ENCODE measurements at places on chromosomes 12 and 14.

- DNase-seq = no peak
Observed at GRCh38 chr14:54652188-54652587, 85.3 kb downstream of the SAMD4A start.

DNA sequence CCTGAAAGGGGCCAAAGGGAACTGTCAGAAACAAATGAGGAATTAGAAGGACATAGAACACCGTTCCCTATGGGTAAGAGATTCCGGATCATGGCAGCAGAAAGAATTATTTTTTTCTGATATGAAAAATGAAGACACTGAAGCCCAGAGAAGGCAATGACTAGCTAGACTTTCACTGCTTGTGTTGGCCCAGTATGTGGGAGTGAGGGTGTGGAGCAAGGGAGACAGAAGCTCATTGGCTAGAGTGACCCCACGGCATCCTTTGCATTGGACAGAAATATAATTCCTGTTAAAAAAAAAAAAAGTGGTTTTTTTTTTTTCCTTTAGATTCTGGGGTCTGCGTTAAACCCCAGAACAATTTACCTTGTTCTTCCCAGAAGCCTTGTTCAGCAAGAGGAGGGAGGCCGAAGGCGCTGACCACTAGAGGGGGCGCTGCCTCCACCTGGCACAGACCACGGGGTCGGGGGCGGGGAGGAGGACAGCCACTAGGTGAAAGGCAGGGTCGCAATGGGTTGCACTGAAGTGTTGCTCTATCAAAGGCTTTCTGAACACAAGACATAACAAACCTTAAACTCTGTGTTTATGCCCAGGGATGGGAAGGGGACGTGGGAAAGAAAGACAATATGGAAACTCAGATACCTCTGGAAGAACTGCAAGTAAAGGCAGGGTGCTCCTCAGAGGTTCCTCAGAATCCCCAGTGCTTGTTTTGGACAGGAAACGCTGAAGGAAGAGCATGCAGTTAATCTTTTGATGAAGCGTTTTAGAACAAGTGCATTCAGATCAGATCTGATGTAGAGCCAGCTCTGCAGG lies 156.8 kb downstream of the KCNA5 start:
- no peak for DNase-seq

DNA sequence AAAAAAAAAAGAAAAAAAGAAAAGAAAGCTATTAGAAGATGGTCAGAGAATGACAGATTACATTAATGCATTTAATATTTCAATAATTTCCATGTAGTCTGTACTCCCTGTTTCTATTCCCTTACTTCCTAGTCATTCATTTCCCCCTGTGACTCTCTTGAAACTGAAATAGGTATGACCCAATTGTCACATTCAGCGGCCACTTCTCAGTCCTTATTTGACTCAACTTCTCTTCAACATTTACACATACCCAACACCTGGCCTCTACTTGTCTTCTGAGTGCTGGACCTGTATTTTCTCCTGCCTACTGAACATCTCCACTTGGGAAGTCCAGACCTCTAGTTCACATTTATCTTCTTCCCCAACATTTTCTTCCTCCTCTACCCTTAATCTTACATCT lies 7.2 kb downstream of the EEA1 start:
- no peak for DNase-seq

- no peak for DNase-seq
Observed at GRCh38 chr12:20274008-20274407, 94.3 kb upstream of the PDE3A start.

DNA sequence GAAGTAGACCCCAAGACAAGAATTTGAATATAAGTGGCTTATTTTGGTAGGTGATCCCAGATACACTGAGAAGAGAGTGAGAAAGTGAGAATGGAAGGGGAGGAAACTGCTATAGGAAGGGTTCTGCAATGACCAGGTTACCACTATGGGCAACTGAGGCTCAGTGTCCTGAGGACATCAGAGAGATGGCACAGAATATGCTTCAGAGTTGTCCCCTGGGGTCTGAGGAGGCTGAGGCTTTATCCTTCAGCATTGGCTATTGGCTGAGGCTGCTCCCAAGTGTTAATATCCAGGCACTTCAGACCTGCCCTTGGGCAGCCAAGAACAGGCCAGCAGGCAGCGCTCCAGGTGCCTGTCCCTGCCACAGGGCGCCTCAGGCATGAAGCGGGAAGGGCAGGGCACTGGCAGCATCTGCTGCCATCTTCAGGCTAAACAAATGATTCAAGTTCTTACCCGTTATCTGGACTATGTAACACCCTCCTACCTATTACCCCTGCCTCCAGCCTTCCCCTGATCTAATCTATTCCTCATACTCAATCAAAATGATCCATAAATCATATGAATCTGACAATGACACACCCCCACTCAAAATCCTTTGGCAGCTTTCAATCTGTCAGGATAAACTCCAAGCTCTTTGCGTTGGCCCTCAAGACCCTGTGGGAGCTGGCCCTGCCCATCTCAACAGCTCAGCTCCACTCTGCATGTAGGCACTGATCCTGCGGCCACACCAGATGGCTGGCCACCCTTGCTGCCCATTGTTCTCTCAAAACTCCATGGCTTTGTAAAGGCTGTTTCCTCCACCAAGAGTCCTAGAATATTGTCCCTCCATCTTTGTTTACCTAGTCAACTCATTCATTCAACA lies 42.4 kb downstream of the CKAP4 start:
- no peak for DNase-seq

GRCh38 chr14:88312257-88312656 lies 10.8 kb downstream of the KCNK10 start:
- DNase-seq = no peak

- no peak for DNase-seq
Observed at GRCh38 chr12:12734561-12735071, 17.4 kb downstream of the CDKN1B start.

GRCh38 chr14:54803396-54803795 lies 99.2 kb downstream of the GCH1 start:
- no peak for DNase-seq

- no peak for DNase-seq
Observed at GRCh38 chr14:63852271-63852816, 460 bp upstream of the SYNE2 start.

DNA sequence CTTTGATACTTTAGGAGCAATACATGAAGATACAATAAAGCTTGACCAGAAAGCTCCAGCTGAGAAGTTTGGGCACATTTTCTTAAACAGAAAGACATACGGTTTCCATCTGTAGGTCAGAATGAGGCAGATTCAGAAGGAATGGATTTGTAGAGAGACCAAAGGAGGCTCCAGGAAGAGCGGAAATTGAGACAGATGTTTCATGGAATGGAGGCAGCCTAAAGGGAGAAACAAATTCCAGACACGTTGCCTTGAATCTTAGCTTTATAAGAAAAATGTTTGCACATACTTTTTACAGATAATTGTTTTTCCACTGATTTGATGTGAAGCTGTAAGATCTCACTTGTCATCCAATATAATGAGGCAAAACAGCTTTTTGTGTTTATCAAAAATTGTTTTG lies 24.8 kb downstream of the EPYC start:
- no peak for DNase-seq

- DNase-seq = no peak
Observed at GRCh38 chr12:108922918-108923317, 43.0 kb downstream of the DAO start.

DNA sequence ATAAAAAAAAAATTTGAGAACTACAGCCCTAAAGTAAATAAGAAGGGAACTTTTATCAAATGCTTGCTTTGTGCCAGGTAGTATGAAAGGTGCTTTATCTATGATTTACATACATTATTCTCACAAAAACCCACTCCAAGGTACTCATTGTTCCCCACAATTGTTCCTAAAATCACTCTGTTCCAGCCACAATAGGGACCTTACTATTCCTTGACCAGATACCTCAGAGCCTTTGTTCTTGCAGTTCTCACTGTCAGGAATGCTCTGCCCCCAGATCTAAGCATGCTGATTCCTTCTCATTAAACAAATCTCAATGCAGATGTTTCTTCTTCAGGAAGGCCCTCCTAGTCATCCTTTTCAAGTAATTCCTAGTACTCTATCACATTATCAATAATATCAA lies 60.2 kb downstream of the PPP1R12A start:
- DNase-seq = no peak

DNA sequence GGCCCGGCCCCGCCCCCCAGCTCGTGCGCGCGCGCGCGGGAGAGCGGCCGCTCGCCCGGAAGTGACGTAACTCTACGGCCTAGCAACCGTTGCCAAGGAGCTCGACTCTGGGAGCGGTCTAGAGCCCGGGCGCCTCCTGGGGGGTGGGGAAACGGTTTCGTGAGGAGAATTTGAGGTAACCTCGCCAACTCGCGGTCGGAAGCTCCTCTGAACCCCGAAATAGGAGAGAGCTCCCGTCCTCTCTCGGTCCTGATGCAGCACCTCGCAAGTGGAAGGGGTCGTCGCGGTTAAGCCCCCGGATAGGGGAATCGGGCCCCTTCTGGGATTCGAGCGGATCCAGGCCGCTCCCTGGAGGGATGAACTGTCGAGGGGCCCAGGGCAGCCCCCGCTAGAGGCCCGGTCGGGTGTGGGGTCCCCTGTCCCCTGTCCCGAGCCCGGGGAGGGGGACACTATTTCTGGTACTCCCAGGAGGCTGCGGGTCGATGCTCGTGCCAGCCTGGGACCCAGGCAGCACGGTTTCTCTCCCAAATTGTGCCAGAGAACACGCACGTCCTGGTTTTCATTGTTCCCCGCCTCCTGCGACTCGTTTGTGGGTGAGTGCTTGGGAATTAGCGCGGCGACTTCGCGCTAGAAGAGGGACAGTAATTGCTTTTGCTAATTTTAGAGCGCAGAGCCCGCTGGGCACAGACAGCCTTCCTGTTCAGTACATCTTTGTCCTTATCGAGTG lies at the start of gene IFT81:
TSS of gene IFT81 (plus strand) at position 89 of the 727 bp plus-strand sequence. CDS start 3,024 bp downstream, outside the sequence.
- DNase-seq = peak; percentile 94

GRCh38 chr12:121766290-121767039 lies 27.0 kb downstream of the RHOF start:
- no peak for DNase-seq

DNA sequence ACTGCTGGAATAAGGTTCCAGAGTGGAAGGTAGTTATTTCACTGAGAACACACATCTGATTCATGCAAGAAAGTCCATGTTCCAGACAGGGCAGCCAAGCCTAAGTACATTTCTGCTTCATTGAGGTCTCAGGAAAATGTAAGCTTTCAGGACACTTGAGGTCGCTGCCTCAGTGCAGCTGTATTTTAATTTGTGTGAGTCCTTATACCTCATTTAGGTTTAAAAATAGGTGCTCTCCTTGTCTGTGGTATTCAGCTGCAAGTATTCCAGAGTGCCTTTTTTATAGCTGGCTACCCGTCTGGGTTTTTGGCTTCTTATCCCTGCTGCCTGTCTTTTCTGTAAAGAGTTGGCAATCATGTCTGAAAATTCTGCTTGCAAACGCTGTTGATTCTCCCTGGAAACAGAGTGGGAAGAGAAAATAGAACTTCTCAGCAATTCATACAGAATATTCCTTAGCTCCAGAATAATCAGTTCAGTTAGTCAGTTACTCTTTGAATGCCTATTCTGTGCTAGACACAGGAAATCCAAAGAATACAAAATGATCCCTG lies 45.3 kb upstream of the PLBD1 start:
- DNase-seq = no peak

DNA sequence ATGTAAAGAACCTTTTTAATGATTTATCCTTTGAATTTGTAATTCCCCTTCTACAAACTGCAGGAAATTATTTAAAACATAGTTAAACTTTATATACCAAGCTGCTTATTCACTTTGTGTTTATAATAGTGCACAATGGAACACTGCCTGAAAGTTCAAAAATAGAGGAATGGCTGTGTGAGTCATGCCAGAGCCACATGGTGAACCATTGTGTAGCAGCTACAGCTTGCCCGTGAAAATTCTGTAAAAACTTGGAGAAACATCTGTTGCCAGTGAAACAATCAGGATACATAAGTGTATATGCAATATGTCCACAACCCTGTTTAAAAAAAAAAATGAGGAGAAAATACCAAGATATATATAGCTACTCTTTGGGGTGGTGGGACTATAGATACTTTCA lies 59.5 kb downstream of the VEZT start:
- no peak for DNase-seq

DNA sequence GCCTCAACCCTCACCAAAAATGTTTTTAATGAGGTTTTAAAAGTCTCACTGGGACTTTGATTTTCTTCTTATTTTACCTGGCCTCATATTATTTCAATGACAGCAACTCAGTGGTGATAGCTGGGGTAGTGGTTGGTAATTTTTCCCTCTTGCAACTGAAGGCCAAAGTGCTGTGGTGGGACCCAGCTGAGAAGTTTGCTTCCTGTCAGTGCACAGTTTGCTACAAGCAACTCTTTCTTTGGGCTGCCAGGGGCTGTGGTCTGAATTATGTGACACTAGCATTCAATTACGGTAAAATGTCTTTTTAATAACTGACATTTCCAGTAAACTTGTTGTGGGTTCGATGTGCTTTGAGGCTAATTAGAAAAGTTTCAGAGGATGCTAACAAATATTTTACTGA lies 65.3 kb downstream of the IFNG start:
- no peak for DNase-seq

GRCh38 chr14:95015046-95015445 lies 142.3 kb downstream of the DICER1 start:
- DNase-seq = no peak

DNA sequence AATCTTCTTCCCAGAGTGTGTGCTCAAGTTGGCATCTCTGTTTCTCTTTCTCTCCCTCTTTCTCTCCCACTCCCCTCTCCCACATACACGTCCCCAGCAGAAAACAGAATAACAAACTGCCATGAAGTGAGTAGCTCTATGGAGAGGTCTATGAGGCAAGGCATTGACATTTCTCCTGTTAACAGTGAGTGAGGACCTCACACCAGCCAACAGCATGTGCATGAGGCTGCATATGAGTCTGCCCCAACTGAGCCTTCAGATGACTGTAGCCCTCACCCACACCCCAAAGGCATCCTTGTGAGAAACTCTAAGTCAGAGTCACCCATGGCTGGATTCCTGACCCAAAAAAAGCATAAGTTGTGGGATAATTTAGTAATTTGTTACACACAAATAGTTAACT lies 50.4 kb downstream of the MAGOHB start:
- no peak for DNase-seq

GRCh38 chr12:70252832-70253231 lies 9.6 kb downstream of the CNOT2 start:
- DNase-seq = no peak

DNA sequence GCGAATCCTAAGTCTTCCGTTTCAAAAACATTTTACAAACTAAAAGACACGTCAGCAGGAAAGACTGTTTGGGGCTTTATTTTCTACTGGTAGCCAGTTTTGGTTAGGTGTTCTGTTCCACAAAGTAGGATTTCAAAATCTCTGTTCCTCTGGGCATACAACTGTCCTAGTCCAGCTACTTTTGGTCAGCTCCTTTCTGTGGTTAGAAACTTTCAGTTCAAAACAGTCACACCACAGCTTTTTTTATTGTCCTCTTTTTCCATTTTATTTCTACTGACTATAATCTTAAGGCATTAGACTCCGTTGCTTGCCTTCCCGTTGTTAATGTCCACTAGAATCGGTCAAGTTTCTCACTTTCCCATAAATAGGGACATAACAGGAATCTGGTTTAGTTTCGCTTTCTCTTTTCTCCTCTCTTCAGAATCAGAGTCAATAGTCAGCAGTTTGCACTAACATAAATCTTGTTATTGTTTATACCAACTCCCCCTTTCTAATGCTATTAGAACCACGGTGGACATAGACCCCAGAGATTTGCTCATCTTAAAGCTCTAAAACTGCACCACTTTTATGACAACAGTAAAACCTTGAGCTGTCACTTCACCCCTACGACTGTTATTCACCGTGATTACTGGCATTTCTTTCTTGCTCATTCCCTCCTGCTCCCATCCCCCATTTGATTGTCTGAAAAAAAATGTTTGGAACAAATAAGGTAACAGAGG lies 41.5 kb upstream of the NPAS3 start:
- no peak for DNase-seq

GRCh38 chr12:47802312-47802711 lies 17.4 kb downstream of the HDAC7 start:
- no peak for DNase-seq
